NCI-H146 (cell line): ENCODE measurements at places on chromosomes 7 and 10.
A peak's percentile ranks its signal among the peaks of the same experiment; 100 is the strongest.

GRCh38 chr7:19113855-19114550, 3.4 kb downstream of the TWIST1 start:
- no peak for DNase-seq

- no peak for DNase-seq
Observed at GRCh38 chr10:33917069-33917780, 582.8 kb upstream of the NRP1 start.

DNA sequence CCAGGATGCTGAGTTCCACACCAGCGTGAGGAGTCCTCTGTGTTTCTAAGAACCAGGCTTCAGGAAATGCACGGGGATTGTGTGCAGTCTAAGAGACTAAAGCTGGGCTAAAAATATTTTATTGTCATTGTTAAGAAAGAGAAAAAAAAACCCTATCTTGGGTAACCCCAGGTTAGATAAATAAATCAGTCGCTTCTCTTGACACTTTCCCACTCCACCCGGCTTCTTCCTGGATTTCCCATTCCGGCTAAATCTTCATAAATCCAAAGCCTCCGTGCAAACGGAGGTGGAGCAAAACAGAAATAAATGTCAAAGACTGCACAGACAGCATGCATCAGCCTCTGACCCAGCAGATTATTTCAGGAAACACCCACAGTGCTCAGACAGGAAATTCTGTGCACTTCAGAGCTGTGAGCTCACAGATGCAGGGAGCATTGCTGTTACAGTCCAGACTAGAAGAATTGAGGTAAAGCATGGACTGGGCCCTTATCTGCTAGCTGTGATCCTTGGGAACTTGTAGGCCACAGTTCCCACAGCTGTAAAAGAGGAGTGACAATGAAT, 44.8 kb upstream of the GRID1 start:
- DNase-seq: no peak

DNA sequence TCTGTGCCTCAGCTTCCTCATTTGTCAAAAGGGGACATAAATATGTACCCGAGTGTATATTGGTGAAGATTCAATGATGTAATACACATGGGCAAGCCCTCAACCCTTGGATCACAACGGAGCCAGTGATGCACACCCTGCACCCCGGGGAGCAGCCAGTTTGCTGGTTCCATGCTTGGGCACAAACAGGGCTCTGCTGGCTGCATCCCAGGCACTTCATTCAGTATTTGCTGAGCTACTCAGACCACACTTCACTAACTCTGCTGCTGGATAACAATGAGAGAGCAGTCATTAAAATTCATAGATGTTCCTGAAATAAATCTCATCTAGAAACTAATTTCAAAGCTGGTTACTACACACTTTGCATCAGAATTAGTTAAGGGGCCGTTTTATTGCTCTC, 72.0 kb downstream of the SCRN1 start:
- DNase-seq: no peak

DNA sequence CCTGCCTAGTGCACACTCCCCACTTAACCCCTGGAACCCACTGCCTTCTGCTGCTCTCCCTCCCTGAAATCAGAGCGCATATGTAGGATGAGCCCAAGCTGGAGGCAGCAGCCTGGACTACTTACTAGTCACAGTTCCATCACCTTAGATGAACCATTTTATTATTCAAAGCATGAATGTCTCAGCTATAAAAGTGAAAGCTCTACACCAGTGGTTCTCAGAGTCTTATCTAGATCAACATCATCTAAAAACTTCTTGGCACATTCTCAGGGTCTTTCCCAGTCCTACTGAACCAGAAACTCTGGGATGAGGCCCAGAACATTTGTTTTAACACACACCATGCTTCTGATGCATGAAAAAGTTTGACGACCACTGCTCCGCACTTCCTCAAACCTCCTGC, 100.3 kb upstream of the ANK3 start:
- no peak for DNase-seq

DNA sequence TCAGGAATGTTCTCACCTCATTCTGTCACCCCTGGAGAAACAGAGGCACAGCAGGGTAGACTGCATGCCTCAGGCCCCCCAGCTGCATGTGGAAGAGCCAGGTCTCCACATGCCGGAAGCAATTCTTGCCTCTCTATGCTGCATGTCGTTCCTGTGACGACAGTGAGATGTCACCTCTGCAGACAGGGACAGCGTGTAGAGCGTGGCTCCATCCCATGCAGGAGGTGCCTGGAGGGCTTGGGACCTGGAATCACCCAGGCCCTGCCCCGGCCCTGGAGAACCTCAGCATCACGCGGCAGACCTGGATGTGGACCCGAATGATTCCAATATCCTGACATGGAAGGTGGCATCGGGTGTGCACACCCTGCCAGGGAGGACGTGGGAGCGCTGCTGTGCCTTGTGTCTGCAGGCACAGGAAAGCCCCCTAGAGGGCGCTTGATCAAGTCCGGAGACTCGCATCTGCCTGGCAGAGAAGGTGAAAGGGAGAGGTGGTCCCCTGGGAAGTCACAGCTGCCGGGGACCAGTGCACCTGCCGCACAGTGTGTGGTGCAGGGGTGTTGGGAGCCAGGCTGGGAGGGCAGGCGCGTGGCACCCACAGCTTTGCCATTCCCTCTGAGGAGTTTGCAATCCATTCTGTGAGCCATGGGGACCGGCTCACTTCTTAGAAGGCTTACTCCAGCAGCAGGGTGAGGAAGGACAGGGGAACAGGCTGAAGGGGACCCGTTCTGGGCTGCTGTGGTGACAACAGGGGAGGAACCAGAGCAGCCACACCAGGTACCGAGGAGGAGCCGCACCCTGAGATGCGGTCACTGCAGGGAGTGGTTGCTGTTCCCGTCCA, 45.3 kb upstream of the EN2 start:
- DNase-seq: peak; percentile 15

DNA sequence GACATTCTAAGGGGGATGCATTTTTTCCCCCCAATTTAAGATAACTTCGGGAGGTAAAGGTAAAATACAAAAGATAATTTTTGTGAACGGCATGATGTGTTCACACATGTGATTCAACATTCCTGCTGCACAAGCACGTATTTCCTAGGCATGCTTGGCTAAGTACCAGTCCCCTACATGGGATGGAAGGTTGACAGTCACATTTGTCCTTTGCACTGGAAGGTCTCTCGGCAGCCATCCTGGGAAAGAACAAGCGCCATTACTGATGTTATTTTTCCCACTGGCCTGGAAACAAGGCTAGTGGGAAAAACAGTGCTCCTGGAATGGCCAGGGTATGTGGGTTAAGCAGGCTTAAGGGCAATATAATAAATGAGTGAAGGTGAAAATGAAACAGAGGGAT, 276.2 kb upstream of the AOAH start:
- no peak for DNase-seq

- DNase-seq: no peak
Observed at GRCh38 chr7:137025469-137026175, 157.2 kb downstream of the CHRM2 start.

- DNase-seq: peak; percentile 62
Observed at GRCh38 chr10:92839191-92840085, 8.9 kb upstream of the EXOC6 start.

DNA sequence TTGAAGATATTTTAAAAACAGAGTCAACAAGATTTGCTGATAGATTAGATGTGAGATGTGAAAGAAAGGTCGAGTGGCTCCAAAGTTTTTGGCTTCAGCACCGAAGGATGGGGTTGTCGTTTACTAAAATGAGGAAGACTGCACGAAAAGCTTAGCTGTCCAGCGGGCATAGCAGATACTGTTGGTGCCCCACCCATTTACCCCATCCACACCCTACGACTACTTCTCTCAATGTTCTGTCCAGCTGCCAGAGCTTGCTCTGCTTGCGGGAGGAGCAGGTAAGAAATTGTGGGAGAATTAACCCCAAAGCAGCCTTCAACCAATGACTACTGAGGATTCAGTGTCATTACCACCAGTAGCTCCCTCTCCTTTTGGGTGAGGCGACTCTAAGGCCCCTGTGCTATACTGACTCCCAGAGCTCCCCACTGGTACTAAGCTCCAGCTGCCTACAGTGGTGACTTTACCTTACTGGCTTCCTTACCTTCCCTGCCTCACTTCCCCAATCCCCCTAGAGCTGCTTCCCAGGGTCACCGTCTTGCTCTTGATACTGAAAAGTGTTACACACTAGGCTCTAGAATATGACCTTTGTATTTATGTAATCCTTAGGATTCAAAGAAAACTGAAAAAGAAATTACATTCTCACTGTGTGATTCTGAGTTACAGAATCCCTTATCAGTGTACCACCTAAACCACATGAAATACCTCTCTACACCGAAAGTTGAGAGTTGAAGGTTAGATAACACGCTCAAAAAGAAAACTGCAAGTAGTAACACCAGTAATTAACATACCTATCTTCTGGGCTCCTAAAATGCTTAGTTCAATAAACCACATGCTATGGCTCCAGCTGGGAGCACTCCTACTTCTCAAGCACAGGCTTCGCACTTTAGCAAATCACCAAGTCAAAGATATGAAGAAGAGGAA, 22.3 kb downstream of the CACUL1 start:
- no peak for DNase-seq

GRCh38 chr7:155456738-155457543, 988 bp upstream of the EN2 start:
- DNase-seq: peak; percentile 29

DNA sequence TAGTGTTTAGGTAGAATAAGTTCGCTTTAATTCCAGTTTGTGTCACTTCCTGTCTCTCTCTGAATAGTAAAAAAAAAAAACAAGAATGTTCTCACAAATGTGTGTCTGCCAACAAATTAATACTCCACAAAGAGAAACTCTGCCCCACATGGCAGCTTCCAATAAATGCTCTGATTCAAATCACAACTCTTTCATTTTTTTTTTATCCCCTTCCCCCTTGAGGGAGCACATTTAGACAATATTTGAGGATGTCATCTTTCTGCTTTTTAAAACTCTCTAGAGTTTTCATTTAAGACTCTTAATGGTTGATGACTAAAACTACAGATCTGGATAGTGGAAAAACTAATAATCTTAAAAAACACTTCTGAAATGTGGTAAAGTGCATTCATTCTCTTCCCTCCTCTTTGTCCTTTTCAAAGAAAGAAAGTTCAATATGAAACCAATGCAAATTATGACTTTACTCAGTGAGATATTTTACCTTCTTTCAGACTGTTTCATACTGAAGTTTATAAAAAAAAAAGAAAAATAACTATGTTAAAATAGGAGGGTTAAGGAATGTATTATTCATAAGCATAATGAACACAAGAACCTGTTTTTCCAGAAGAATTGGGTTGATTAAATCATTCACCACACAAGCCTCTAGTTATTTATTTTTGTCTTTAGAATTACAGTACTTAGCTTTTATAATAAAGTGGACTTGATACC, 42.3 kb downstream of the ARID5B start:
- no peak for DNase-seq

DNA sequence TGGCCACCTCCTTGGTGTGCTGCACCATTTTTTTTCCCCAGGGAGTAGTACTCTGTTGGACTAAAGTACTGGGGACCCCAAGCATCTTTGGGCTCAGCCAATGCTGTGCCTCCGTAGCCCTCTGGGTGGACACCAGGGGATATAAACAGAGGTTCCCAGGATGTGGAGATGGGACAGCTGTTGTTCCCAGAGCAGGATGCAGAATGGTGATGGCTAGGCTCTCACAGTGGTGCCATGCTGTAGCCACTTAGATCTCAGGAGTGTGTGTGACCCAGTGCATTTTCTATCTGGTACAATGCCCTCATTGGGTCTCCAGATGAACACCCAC, 50.9 kb upstream of the SCIN start:
- DNase-seq: no peak
